ENCODE measurements at places on chromosomes 12 and 14.

GRCh38 chr12:5220835-5221234 is 177.2 kb downstream of the KCNA5 start:
- no peak for DNase-seq

DNA sequence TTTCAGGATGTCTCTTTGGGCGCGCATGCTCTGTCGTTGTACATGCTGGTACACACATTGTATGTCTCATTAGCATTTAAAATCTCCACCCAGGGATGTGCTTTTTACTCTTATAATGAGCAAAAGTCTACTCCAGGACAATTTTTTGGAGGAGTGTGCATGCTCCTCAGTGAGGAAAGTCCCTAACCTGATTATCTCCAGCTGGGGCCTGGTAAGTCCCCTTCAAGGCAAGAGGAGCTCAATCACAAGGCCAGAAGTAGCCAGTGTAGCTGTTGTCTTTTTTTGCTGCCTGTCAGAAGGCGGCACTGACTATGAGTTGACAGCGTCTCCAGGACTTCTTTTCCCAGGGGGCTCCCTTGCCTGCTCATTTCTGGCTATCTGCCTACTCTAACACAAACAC is 218.3 kb upstream of the CNTN1 start:
- DNase-seq = no peak

GRCh38 chr14:81412779-81413178 is 12.7 kb upstream of the STON2 start:
- no peak for DNase-seq

- DNase-seq = no peak
Measured at GRCh38 chr14:54829486-54830224, 73.0 kb downstream of the GCH1 start.

DNA sequence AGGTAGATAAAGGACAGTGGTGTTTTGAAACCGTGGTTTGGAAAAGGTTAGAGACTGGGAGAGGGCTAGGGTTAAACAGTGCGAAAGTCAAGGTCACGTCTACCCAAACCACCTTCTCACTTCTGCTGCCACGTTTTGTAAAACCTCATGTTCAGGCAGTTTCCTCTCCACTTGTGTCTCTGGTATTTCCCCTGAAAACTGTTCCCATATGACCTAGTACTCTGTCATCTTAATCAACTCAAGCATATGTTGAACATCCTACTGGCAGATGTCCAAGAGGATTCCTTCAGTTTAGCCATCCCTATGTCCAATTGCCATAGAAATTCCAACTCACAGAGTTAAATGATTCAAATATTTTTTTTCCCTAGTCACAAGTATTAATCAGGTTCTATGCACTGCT is 17.4 kb downstream of the CLEC4C start:
- no peak for DNase-seq

DNA sequence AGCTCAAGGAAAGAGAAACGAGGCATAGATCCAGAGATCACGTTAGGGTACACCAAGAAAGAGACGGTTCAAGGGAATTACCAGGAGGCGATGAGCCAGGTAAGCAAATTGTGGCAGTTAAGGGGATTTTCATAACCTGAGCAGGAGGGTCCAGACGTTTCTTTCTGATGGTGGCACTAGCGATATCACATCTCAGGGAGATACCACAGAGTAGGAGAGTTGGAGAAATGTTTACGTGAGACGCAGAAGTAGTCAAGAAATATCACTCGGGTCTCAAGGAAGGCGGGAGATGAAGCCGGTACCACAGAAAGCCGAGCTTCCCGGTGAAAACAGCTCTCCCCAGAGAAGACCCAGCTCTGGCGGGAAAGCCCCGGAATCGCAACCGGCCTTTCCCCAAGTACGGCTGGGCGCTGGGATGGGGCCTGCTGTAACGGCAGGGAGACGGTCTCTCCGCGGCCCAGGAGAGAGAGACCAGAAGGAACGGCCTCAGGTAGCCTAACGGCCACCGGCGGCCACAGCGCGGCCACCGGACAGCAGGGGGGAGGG is 485 bp downstream of the SENP1 start:
- peak; percentile 28 for DNase-seq

DNA sequence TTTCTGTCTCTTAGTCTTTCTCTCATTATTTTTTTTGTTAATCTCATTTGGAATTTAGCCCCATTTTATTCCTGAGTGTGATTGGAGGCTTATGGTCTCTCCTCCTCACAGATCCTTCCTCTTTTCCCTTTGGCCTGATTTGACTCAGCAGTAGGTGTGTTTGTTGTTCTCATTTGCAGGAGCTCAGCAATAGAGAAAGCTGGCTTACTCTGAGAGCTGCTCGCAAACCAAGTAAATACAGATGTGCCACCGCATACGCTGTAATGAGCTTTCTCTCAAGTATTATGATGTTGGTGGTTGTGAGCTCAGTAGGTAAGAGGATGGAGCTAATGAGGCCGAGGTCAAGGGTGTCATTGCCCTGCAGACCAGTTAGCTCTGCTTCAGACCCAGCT is 206.5 kb downstream of the ETV6 start:
- DNase-seq = no peak

- no peak for DNase-seq
Measured at GRCh38 chr14:44297437-44297836, 209.6 kb downstream of the FSCB start.

DNA sequence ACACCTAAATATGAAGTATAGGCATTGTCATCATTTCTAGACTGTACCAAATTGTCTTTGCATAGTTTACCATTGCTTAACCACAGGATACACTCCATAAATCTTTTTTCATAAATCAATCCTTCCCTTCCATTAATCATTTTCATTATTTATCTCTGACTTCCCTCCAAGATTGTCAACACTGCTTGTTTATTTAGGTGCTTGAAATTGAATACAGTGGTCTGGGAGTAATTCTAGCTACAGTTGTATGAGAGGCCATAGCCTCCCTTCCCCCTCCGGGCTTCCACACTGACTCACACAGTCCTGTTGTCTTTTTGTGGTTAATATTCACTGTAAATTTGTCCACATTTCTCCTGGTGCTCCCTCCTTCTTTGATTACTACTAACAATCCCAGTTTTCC is 114.2 kb upstream of the ARID2 start:
- no peak for DNase-seq

- DNase-seq = no peak
Measured at GRCh38 chr12:126582231-126582630, 1517.0 kb downstream of the AACS start.

DNA sequence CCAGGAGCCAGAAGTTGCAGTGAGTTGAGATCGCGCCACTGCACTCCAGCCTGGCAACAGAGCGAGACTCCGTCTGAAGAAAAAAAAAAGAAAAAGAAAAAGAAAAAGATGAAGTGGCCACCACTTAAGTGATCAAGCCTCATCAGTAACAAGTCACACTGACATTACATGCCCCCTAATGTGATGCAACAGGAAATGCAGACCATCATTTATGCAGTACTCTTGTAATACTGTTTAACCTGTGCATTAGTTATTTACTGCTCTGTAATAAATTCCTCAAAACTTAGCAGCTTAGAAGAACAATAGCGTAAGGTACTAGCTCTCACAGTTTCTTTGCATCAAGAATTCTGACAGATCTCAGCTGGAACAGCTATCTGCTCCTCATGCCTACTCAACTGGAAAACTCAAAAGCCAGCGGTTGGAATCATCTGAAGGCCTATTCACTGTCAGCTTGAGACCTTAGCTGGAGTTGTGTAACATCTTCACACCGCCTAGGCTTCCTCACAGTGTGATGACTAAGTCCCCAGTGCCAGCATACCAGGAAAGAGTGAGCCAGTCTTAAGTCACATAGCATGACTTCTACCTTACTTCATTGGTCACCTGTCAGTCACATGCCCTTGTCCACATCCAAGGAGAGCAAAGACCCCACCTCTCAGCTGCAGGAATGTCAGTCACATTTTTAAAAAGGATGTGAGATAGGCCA is 31.5 kb downstream of the EPS8 start:
- DNase-seq = no peak

GRCh38 chr12:119788786-119789185 is 88.3 kb downstream of the CIT start:
- no peak for DNase-seq

DNA sequence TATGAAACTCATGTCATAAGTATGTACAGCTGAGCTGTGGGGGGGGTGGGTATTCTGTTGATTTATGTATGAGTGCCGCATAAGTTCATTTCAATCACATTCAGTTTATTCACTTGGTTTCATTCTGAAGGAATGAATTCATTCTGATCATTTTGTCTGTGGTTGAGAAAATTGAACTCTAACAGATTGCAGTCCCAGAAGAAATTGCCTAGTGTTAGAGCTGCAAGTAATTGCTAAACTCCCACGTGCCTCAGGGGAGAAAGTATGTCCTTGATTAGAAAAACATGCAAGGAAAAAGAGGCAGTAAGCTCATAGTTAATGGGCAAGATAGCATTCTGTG is 442.4 kb upstream of the MGAT4C start:
- no peak for DNase-seq

GRCh38 chr12:10293151-10293550 is 14.5 kb upstream of the KLRD1 start:
- DNase-seq = no peak

DNA sequence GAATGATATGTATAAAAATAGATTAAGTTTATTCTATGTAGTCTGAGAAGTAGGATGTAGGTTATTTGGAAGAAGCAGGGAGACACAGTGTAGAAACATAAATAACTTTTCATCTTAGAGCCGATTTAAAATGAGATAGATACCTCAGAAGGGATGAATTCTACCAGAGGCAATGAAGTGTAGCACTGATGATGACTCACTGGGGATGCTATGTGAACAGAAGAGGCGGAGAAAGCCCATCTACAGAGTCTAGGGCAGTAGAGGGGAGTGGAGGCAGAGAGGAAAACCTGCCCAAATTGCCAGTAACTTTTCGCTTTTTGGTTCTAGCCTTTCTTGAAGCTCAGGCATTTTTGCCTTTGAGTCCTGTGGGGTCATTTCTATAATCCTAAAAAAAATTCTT is 451.8 kb downstream of the ATP23 start:
- DNase-seq = no peak

GRCh38 chr14:54653712-54654469 is 87.0 kb downstream of the SAMD4A start:
- no peak for DNase-seq

- DNase-seq = no peak
Measured at GRCh38 chr12:132363661-132364347, 34.4 kb upstream of the GALNT9 start.

Measured in stimulated activated CD8-positive, alpha-beta memory T cell treated with anti-CD3 and anti-CD28 coated beads, Interleukin-2, amount 100 ng/mL, for 1 hour (primary cell).